Memory B cell (primary cell): ENCODE measurements at places on chromosomes 3 and 15.

GRCh38 chr3:31892500-31892899, 88.6 kb downstream of the OSBPL10 start:
- no peak for DNase-seq
- peak overlapping the region; percentile 78 for H3K27ac ChIP-seq
- peaks cover 70% of the 10 kb centered on the region for H3K4me1 ChIP-seq
- H3K36me3 ChIP-seq, result peaks cover 41% of the 10 kb centered on the region
- peak overlapping the region; percentile 59 for H3K4me3 ChIP-seq

DNA sequence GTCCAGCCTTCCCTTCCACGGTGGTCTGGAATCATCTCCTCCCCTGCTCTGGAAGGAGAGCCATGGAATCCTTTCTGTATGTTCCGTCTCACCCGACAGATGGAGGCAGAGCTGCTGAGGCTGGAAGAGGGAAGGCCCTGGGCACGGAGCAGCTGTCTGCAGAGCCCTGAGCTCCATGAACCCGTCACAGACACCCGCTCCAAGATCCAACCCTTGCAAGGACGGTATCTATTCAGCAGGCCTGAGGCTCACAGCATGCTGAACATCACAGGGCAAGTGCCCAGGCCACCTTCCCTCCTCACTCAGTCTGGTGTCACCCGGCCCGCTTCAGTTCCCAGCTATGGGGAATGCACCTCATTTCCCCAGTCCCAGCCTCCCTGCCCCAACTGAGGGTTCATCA, 103.9 kb downstream of the LRIG1 start:
- H3K27me3 ChIP-seq, result no peaks in the 10 kb centered on the region
- H3K36me3 ChIP-seq, result peaks cover 2% of the 10 kb centered on the region
- no peak overlapping the region for H3K4me3 ChIP-seq
- peaks cover 30% of the 10 kb centered on the region for H3K4me1 ChIP-seq
- no peak overlapping the region for H3K27ac ChIP-seq
- no peak for DNase-seq

DNA sequence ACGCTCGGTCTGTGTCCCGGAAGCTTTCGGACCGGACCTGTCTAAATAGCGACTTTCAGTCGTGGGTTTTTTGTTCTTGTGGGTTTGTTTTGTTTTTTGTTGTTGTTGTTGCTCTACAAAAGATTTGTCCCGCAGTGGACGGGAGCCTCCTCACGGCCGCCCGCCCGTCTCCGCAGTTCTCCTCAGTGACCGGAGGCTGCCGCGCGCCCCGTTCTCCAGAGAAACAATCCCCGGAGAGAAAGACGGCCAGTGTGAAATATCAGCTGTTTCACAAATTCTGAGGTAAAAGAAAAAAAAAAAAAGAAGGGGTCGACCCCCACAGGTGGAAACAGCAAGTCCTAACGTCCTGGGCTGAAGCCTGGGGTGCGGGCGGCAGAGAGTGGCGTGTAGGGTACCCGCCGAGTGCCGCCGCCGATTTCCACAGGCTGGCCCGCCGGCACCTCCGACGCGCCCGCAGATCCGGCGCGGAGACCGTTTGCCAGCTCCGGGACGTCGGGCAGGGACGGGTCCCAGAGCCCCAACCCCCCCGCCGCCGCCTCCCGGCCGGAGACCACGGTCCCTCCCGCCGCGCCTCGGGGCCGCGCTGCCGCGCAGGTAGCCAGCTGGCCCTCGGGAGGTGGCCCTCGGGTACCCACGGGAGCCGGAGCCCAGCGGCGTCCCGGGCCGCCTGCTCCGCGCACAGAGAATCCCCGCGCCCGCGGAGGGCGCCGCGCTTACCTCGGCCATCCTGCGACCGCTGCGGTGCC, 478 bp downstream of the BNC1 start:
- no peak overlapping the region for H3K4me3 ChIP-seq
- no peaks in the 10 kb centered on the region for H3K36me3 ChIP-seq
- no peak overlapping the region for H3K27ac ChIP-seq
- no peaks in the 10 kb centered on the region for H3K4me1 ChIP-seq
- no peak for DNase-seq

- peaks cover 1% of the 10 kb centered on the region for H3K27me3 ChIP-seq
- no peaks in the 10 kb centered on the region for H3K4me1 ChIP-seq
- DNase-seq, result no peak
- H3K36me3 ChIP-seq, result no peaks in the 10 kb centered on the region
These were observed 253.5 kb downstream of the CDIN1 start for GRCh38 chr15:36832774-36833463.

DNA sequence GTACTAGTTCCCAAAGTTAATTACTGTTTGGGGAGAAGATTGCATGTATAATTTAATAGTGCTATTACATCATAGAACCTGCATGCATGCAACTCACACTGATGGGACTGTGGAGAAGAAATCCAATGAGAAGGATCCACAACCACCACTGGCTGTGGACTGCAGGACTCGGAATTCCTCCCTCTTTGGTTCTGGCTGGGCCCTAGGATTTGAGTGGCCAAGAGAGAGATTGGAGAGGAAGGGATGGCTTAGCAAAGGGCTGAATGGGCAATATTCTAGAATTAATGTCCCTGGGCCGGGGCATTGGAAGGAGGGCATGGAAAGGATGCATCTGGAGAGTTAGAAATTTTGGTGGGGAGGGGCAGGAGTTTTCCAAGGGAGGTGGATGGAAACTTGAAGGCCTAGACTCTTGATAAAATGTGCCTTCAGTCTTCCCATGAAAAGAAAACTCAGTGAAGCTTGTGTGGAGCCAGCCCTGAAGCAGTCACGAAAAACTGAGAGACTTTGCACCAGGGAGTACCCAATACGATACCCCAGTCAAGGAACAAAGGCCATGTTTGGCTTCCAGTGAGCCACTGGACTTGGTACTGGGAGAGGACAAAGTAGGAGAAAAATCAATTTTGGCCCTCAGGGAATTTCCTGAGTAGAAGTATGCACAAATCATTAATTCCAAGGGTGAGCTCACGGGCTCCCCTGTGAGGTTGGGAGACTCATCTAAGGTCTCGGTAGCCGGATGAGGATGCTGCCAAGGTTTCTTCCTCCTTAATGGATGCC, 31.4 kb upstream of the TPM1 start:
- no peak overlapping the region for H3K27ac ChIP-seq
- H3K4me1 ChIP-seq, result no peaks in the 10 kb centered on the region
- H3K4me3 ChIP-seq, result no peak overlapping the region
- no peaks in the 10 kb centered on the region for H3K36me3 ChIP-seq
- H3K27me3 ChIP-seq, result peaks cover 14% of the 10 kb centered on the region

DNA sequence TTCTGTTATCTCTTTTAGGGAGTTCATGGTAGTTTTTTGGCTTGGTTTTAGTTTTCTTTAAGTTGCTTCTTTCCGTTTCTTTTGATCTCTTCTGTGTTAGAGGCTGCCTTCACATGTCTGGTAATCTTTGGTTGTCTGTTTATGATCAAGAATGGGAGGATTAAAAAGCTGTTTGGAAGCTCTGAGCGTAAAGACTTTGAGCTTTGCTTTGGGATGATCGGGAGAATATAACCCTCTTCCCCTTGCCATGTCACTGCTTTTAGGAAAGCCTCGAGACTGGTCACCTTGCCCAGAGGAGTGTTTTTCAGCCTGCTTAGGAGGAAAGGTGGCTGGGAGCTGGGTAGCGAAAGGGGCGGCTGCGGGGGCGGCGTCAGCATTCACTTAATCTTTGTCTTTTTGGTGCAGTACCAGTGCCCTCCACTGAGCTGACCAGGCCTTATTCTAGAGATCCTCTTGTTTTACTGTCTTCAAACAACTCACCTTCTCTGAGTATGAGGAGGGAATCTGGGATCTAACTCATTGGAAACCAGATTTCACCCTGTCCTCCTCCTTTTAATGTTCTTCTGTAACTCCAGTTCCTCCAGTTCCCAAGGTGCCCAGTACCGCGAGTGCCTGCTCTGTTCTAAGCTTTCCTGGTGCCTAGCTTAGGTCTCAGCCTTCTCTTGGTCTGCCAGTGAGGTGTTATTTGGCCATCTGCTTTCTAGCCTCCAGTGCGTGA, 15.5 kb downstream of the TATDN2 start:
- H3K4me1 ChIP-seq, result peaks cover 48% of the 10 kb centered on the region
- DNase-seq, result peak; percentile 28
- no peaks in the 10 kb centered on the region for H3K27me3 ChIP-seq
- H3K27ac ChIP-seq, result peak overlapping the region; percentile 69
- H3K36me3 ChIP-seq, result peaks cover 44% of the 10 kb centered on the region

GRCh38 chr3:118531816-118532215, 502.8 kb downstream of the IGSF11 start:
- DNase-seq, result no peak
- H3K4me3 ChIP-seq, result no peak overlapping the region
- H3K27me3 ChIP-seq, result no peaks in the 10 kb centered on the region
- peaks cover 2% of the 10 kb centered on the region for H3K4me1 ChIP-seq
- no peak overlapping the region for H3K27ac ChIP-seq
- H3K36me3 ChIP-seq, result no peaks in the 10 kb centered on the region

DNA sequence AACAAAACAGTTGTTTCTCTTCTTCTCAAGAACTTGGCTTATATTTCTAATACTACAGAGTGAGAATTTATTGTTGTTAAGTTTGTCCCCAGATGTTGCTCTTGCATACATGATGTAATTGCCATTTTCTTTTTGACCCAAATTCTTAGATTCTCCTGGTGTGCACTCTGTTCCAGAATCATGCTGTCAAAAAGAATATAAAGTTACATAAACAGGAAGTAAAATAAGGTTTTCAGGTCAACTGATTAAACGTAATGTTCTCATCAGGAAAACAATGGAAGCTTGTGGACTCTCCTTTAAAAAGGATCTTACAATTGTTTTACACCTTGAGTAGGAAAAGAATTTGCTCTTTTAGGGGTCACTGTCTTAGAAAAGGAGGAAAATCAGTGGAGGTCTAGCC, 121.8 kb downstream of the ADAM10 start:
- no peak for DNase-seq
- peaks cover 19% of the 10 kb centered on the region for H3K4me1 ChIP-seq
- peak overlapping the region; percentile 11 for H3K4me3 ChIP-seq
- H3K36me3 ChIP-seq, result peaks cover 39% of the 10 kb centered on the region
- H3K27ac ChIP-seq, result peak overlapping the region; percentile 88

GRCh38 chr15:72375501-72375845, 341 bp downstream of the HEXA start:
- no peaks in the 10 kb centered on the region for H3K27me3 ChIP-seq
- DNase-seq, result no peak
- peak overlapping the region; percentile 97 for H3K27ac ChIP-seq
- peaks cover 40% of the 10 kb centered on the region for H3K4me1 ChIP-seq

DNA sequence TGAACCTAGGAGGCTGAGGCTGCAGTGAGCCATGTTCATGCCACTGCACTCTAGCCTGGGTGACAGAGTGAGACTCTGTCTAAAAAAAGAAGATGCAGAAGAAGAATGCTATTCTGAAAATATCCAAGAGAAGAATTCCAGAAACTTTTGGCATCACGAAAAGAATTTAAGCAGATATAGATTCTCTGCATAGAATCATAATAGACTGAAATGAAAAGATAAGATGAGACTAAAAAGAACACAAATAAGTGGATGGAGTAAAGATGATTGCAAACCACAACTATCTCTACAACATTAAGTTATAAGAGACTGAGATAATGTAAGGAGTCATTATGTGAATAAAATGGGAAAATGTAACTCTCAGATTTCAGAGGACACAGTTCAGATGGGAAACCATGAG, 140.7 kb upstream of the TMC3 start:
- H3K36me3 ChIP-seq, result no peaks in the 10 kb centered on the region
- no peak for DNase-seq
- H3K27ac ChIP-seq, result no peak overlapping the region

GRCh38 chr3:127385540-127385870, 97.7 kb upstream of the PRR20G start:
- no peak for DNase-seq
- no peaks in the 10 kb centered on the region for H3K36me3 ChIP-seq
- no peak overlapping the region for H3K4me3 ChIP-seq
- H3K27ac ChIP-seq, result no peak overlapping the region
- no peaks in the 10 kb centered on the region for H3K4me1 ChIP-seq
- H3K27me3 ChIP-seq, result peaks cover 13% of the 10 kb centered on the region

- H3K4me3 ChIP-seq, result no peak overlapping the region
- peaks cover 28% of the 10 kb centered on the region for H3K36me3 ChIP-seq
- no peak overlapping the region for H3K27ac ChIP-seq
- H3K27me3 ChIP-seq, result no peaks in the 10 kb centered on the region
- peaks cover 9% of the 10 kb centered on the region for H3K4me1 ChIP-seq
These were observed 22.2 kb downstream of the MESD start for GRCh38 chr15:80967451-80967850.

- peak; percentile 34 for DNase-seq
- H3K4me1 ChIP-seq, result peaks cover 36% of the 10 kb centered on the region
- H3K27me3 ChIP-seq, result no peaks in the 10 kb centered on the region
- H3K36me3 ChIP-seq, result peaks cover 28% of the 10 kb centered on the region
- peak overlapping the region; percentile 97 for H3K27ac ChIP-seq
These were observed 200.7 kb downstream of the KCNH8 start for GRCh38 chr3:19348941-19349564.

- peaks cover 1% of the 10 kb centered on the region for H3K36me3 ChIP-seq
- H3K4me3 ChIP-seq, result peak overlapping the region; percentile 89
- no peaks in the 10 kb centered on the region for H3K27me3 ChIP-seq
These were observed 712 bp downstream of the RTF1 start for GRCh38 chr15:41417418-41418195.

GRCh38 chr3:168876346-168877035, 780.8 kb upstream of the GOLIM4 start:
- no peaks in the 10 kb centered on the region for H3K36me3 ChIP-seq
- H3K27ac ChIP-seq, result no peak overlapping the region
- H3K4me1 ChIP-seq, result no peaks in the 10 kb centered on the region
- no peaks in the 10 kb centered on the region for H3K27me3 ChIP-seq
- DNase-seq, result no peak
- H3K4me3 ChIP-seq, result no peak overlapping the region

DNA sequence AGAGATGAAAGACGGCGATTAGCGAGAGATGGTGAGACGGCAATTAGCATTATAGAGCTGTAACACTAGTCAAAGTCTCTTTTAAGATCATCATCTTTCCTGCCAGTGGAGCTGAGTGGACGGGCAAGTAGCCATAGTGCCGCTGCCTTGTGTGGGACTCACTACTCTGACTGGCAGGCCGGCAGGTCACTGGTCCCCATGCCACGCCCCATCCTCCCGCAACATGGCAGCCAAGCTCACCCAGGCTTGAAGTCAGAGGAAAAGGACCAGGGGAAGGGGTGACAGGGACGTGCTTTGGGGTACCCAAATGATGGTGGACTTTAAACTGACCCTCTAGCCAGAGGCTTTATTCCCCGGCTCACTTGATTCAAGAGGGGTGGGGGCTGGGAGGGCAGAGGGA, 44.6 kb upstream of the COL6A5 start:
- peaks cover 2% of the 10 kb centered on the region for H3K27me3 ChIP-seq
- H3K4me1 ChIP-seq, result no peaks in the 10 kb centered on the region
- no peak overlapping the region for H3K27ac ChIP-seq
- no peaks in the 10 kb centered on the region for H3K36me3 ChIP-seq
- DNase-seq, result no peak

- peaks cover 3% of the 10 kb centered on the region for H3K4me1 ChIP-seq
- peaks cover 30% of the 10 kb centered on the region for H3K36me3 ChIP-seq
- no peaks in the 10 kb centered on the region for H3K27me3 ChIP-seq
- DNase-seq, result no peak
These were observed 4.7 kb downstream of the SELENOS start for GRCh38 chr15:101272584-101272983.

DNA sequence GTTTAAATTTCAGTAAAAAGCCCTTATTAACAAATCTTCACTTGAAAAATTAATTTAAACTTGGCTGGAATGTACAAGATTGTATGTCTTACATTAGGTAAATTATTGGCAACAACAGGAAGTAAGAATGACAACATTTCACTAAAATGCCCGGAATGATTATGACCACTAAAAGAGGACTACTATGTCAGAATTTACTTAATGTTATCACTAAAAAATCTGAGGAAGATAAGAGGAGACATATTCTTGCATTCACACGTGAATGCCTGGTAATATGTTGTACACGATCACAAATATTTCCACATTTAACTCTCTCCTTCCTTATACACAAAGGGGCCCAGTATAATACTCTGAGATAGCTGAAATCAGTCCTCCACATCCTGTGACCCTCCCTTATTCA, 29.7 kb downstream of the VGLL3 start:
- no peak overlapping the region for H3K4me3 ChIP-seq
- H3K36me3 ChIP-seq, result no peaks in the 10 kb centered on the region
- H3K27ac ChIP-seq, result no peak overlapping the region
- no peaks in the 10 kb centered on the region for H3K4me1 ChIP-seq
- H3K27me3 ChIP-seq, result no peaks in the 10 kb centered on the region
